ENCODE measurements at places on chromosomes 6 and 20.

- no peak overlapping the region for H3K27ac ChIP-seq
- H3K4me1 ChIP-seq: no peaks in the 10 kb centered on the region
- DNase-seq: no peak
- no peaks in the 10 kb centered on the region for H3K36me3 ChIP-seq
Observed at GRCh38 chr6:120493505-120493904, 840.8 kb downstream of the TBC1D32 start.

DNA sequence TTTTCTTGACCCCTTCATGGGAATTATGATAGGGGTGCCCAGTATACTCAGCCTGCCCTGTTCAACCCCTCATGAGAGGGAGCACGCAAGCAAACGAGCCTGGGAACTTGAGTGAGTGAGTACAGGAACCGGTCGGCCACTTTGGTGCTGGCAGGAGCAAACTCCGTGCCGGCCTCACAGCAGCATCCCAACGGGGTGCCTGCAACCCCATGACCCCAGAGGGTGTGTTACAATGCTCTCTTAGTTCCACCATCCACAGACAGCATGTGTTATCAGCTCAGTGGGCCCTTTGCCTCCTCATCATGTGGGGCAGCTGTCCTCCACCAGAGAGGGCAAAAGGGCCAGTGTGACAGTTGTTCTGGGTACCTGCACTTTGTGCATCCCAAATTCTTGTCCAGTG is 289.8 kb downstream of the FRK start:
- DNase-seq: no peak
- no peak overlapping the region for H3K4me3 ChIP-seq

DNA sequence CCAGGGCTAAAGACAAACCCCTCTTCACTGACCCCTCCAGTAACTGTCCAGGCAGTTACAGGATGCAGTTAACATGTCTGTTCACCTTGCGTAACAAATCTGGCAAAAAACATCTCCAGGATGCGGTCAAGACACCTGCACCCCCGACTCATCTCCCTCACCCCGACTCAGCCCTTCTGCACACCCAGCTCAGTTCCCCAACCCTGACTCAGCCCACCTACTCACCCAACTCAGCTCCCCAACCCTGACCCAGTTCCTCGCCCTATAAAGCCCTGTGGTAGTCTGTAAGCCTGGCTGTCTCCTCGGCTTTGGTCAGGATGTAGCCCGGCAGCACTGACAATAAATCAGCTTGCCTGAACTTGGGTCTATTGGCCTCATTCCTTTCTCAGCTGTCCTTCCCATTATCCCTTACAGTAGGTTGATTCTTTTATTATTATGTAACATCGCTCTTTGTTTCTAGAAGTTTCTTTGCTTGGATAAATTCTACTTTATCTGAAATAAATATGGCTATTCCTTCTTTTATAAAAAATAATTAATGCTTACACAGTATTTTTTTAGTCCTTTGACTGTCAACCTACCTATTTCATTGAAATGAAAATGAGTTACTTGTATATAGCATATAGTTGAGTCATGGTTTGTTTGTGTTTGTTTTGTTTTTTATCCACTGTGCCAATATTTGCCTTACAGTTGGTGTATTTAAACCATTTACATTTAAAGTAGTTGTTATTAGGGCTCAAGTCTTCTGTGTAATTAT is 12.9 kb upstream of the ADTRP start:
- peaks cover 8% of the 10 kb centered on the region for H3K36me3 ChIP-seq
- H3K27me3 ChIP-seq: peaks cover 3% of the 10 kb centered on the region
- DNase-seq: no peak
- no peak overlapping the region for H3K27ac ChIP-seq
- H3K4me3 ChIP-seq: no peak overlapping the region
- no peaks in the 10 kb centered on the region for H3K4me1 ChIP-seq

- H3K27me3 ChIP-seq: peaks cover 13% of the 10 kb centered on the region
- H3K4me3 ChIP-seq: no peak overlapping the region
- no peak overlapping the region for H3K27ac ChIP-seq
- no peaks in the 10 kb centered on the region for H3K36me3 ChIP-seq
Observed at GRCh38 chr6:43851204-43851865, 81.3 kb downstream of the VEGFA start.

- H3K36me3 ChIP-seq: peaks cover 1% of the 10 kb centered on the region
- no peak for DNase-seq
- no peak overlapping the region for H3K4me3 ChIP-seq
Observed at GRCh38 chr6:166435574-166435973, 52.8 kb upstream of the MPC1 start.

DNA sequence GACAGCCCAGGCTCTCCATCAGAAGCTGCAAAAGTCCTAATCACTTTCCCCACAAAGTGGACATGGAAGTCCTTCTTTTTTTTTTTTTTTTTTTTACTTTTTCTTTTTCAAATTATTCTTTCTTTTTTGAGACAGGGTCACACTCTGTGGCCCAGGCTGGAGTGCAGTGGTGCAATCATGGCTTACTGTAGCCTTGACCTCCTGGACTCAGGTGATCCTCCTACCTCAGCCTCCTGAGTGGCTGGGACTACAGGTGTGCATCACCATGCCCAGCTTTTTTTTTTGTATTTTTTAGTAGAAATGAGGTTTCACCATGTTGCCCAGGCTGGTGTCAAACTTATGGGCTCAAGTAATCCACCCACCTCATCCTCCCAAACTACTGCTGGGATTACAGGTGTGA is 29.0 kb upstream of the AKIRIN2 start:
- H3K36me3 ChIP-seq: no peaks in the 10 kb centered on the region
- DNase-seq: no peak
- H3K27me3 ChIP-seq: no peaks in the 10 kb centered on the region
- H3K27ac ChIP-seq: no peak overlapping the region
- H3K4me1 ChIP-seq: no peaks in the 10 kb centered on the region
- H3K4me3 ChIP-seq: no peak overlapping the region

DNA sequence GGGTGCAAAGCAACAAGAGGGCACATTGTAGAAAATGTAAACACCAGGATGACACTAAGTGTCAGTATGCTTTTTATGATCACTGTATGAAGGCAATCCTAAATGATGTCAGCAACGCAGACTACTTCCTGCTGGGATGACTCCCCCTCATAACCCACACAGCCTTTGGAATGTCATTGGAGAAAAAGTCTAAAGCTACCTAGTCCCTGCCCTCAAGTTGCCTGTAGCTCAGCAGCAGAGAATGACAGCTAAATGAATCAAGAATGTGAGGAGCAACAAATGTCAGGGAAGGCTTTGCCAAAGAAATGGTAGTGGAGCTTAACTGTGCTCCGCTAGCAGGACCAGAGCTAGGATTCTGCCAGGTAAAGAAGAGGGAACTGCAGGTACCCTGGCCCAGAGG is 555.6 kb downstream of the CD83 start:
- H3K27ac ChIP-seq: no peak overlapping the region
- DNase-seq: no peak
- H3K27me3 ChIP-seq: peaks cover 8% of the 10 kb centered on the region
- peaks cover 9% of the 10 kb centered on the region for H3K4me1 ChIP-seq
- H3K4me3 ChIP-seq: no peak overlapping the region
- H3K36me3 ChIP-seq: no peaks in the 10 kb centered on the region

GRCh38 chr6:13586603-13587542 is 12.5 kb downstream of the SIRT5 start:
- no peak overlapping the region for H3K4me3 ChIP-seq
- peaks cover 2% of the 10 kb centered on the region for H3K27me3 ChIP-seq
- H3K4me1 ChIP-seq: peaks cover 4% of the 10 kb centered on the region
- H3K36me3 ChIP-seq: no peaks in the 10 kb centered on the region
- no peak overlapping the region for H3K27ac ChIP-seq
- DNase-seq: no peak

GRCh38 chr6:3137057-3137777 is 18.7 kb downstream of the BPHL start:
- peaks cover 12% of the 10 kb centered on the region for H3K36me3 ChIP-seq
- H3K4me1 ChIP-seq: no peaks in the 10 kb centered on the region
- H3K27ac ChIP-seq: no peak overlapping the region
- H3K27me3 ChIP-seq: peaks cover 4% of the 10 kb centered on the region
- DNase-seq: no peak

GRCh38 chr6:96943555-96944215 is 19.2 kb downstream of the KLHL32 start:
- H3K27ac ChIP-seq: no peak overlapping the region
- H3K4me3 ChIP-seq: no peak overlapping the region
- DNase-seq: no peak
- H3K27me3 ChIP-seq: no peaks in the 10 kb centered on the region
- no peaks in the 10 kb centered on the region for H3K36me3 ChIP-seq

DNA sequence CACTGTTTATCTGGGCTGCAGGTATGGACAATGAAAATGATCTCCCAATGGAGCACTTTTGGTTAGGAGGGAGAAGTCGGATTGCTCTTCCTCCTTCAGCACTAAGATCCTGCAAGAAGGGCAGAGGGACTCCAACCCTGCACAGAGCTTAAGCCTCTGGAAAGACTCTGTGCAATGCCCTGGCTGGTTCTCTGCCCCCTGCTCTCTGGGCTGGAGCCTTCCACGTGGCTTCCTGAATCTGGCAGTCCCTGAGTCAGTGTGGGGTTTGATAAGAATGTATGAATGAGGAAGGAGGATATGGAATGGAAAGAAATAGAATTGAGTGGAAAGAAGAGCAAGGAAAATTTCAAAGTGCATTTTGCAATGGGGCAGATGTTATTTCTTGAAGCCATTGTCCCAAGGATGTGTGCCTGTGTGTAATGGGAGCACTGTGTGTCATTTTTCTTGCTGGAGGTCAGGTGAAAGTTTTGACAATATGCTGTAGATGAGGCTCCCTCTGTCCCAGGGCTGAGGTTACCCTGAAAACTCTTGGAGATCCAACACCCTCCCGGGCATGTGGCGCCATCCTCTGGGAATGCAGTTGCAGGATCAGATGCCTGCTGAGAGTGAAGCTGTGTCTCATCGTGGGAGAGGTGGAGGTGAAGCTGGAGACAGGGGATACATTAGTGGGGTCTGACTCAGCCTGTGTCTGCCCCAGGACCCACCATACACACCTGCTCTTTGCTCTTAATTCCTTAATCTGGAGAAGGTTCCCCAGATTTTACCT is 16.3 kb upstream of the CST9L start:
- H3K27me3 ChIP-seq: peaks cover 6% of the 10 kb centered on the region
- H3K4me1 ChIP-seq: no peaks in the 10 kb centered on the region
- no peak overlapping the region for H3K4me3 ChIP-seq
- no peak for DNase-seq
- no peak overlapping the region for H3K27ac ChIP-seq

DNA sequence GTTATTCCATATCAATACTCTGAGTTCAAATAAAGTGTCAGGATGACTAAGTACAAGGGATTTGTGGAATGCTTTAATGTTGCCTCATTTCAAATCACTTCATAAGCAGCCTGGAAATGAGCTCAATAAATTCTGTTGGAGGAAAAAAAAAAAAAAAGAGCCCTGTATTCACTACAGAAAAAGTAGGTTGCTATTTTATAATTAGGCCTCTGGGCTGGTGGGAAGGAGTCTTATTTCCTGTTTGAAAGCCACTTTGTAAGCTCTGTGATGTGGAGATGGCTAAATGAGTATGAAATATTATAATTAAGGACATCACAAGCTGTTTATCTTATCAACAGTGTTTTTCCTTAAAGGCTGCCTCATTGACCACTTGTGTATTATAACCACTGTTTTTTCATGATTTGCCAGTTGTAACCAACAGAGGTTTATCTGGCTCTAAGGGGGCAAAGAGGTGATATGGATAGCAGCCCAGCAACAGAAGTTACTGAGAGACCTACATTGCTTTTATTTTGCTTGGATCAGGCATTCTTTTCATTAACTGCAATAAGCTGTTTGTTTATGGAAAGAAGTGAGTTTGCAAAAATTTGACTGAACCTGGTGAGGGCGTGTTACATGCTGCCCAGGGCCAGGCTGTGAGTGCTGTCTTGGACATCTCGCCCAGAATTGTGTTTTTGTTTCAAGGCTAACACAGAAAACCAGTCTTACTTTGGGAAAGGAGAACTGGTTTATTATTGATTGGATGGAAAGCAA is 563.3 kb upstream of the MAP3K7 start:
- H3K36me3 ChIP-seq: no peaks in the 10 kb centered on the region
- no peak for DNase-seq
- H3K4me1 ChIP-seq: peaks cover under 1% of the 10 kb centered on the region

- peak overlapping the region; percentile 25 for H3K27ac ChIP-seq
- H3K4me1 ChIP-seq: peaks cover 24% of the 10 kb centered on the region
- peaks cover 2% of the 10 kb centered on the region for H3K27me3 ChIP-seq
- DNase-seq: peak; percentile 19
- no peaks in the 10 kb centered on the region for H3K36me3 ChIP-seq
- H3K4me3 ChIP-seq: peak overlapping the region; percentile 22
Observed at GRCh38 chr6:136503303-136504029, 46.8 kb downstream of the MAP7 start.

DNA sequence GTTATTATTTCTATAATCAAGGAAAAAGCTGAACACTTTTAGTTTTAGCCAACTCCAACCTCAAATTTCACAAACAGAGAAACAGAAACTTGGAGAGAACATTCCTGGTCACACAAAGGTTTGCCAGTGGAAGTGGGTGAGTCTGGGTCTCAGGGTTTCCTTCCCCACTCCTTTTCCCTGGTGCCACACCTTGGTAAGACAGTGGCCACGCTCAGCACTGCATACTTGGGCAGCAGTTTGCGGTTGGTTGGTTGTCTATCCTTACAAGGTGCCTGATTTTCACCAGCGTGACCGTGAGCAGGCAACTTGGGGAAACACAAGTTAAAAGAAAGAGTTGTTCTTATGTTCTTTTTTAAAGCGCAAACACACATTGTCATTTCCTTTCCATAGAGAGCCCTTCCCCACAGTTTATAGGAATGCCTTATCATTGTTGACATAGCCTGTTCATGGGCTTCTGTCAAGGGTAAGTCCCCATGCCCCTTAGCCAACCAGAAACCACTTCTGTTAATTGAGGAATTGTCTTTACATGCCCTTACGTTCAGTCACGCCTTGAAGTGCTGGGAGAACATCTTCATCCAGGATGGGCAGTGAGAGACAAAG is 82.2 kb downstream of the RIN2 start:
- peaks cover 6% of the 10 kb centered on the region for H3K27me3 ChIP-seq
- H3K4me3 ChIP-seq: no peak overlapping the region
- DNase-seq: no peak

DNA sequence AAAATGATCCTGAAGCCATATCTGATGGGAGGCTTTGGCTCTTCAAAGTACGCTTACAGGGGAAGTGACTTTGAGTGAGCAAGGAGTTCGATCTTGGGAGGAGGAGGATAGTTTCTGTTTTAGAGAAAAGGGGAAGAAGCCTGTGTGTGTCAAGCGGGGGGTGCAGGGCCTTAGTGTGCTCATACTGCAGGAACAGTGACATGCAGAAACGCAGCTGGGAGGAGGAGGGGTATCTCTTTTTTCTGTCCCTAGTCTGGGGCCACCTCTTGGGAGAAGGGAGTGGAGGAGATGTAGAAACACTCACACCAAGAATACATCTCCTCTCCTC is 19.8 kb downstream of the SIRPD start:
- no peak for DNase-seq
- H3K27ac ChIP-seq: no peak overlapping the region
- no peaks in the 10 kb centered on the region for H3K36me3 ChIP-seq
- no peak overlapping the region for H3K4me3 ChIP-seq
- H3K27me3 ChIP-seq: no peaks in the 10 kb centered on the region

DNA sequence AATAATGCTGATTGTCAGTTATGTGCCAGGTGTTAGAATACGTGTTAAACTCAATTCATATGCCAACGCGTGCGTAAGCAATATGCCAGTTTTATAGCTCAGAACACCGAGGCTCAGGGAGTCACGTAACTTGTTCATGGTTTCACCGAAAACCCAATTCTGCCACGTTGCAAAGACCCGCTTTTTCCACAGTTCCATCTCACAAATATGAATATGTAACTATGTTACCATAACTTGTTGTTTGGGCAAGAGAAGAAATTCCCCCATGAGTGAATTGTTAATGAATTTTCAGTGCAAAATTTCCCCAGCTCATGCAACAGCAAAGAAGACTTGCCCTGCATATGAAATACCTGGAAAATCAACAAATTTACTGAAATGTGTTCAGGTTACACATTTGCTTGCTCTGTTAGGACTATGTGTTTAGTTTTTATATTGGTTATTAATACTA is 30.1 kb downstream of the SF3B5 start:
- H3K4me1 ChIP-seq: no peaks in the 10 kb centered on the region
- peak overlapping the region; percentile 80 for H3K4me3 ChIP-seq
- no peak for DNase-seq
- H3K27ac ChIP-seq: no peak overlapping the region
- H3K36me3 ChIP-seq: no peaks in the 10 kb centered on the region

All from glutamatergic neuron (in vitro differentiated cells).